ENCODE measurements at places on chromosomes 1 and 21.

- DNase-seq, result no peak
Observed at GRCh38 chr21:29991624-29992023, 51.8 kb upstream of the GRIK1 start.

- no peak for DNase-seq
Observed at GRCh38 chr1:59194621-59195020, 102.3 kb upstream of the FGGY start.

DNA sequence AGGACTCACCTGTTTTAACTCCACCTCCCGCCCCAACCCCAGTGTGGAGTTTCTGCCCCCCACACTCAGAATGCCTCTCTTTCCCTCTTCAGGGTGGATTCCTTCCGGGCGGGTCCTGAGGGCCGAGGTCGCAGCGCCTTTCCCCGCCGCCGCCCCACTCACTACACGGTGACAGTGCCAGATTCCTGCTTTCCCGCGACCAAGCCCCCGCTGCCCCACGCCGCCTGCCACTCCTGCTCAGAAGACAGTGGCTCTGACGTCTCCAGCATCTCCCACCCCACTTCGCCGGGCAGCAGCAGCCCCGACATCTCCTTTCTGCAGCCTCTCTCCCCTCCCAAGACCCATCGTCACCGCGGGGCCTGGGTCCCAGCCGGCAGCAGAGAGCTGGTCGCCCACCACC lies 16.7 kb downstream of the INAVA start:
- DNase-seq, result no peak

GRCh38 chr1:229273507-229274232 lies 2.8 kb downstream of the RAB4A start:
- DNase-seq, result no peak

DNA sequence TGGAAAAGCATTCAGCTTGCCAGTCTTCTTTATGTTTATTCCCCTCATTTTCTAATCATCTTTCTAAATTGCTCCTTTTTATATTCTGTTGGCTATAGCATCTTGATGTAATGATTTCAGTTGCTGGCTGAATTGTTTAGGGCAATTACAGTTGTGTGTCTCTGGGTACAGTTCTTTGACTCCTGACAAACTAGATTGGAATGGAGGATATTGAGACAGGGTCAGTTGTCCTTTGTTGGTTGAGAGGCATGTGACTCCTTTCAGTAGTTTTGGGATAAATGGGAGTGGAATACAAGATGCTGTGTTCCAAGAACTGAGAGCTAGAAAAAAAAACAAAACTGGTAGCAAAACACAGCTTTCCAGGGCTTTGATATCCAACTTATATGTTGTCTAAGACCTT lies 1.5 kb downstream of the CENPF start:
- DNase-seq, result peak; percentile 33

DNA sequence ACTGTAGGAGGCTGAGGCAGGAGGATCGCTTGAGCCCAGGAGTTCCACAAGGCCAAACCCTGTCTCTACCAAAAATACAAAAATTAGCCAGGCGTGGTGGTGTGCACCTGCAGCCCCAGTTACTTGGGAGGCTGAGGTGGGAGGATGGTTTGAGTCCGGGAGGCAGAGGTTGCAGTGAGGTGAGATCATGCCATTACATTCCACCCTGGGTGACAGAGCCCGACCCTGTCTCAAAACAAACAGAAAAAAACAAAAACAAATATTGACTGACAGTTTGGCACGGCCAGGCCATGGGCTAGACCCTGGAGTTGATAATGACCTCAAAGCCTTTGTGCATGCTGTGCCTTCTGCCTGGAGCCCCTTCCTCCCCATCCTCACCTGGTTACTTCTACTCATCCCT lies 19.2 kb upstream of the RSPO1 start:
- DNase-seq, result no peak

DNA sequence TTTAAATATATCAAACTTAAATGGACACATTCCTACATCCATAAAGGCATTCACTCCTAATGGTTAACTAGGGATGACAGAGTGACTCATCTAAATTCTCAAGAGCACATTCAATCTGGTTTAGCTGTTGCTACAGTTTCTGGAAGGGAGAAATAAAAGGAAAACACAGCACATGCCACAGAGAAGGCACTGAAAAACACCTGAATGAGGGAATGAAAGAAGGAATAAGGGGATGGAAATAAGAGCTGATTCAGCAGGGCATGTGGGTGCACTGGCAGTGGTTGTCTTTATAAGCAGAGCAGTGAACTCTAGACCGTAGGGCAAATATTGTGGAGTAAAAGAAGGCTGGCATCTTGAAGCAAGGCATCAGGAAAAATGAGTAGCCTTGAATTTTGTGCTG lies 79.3 kb downstream of the LHX4 start:
- peak; percentile 74 for DNase-seq

GRCh38 chr1:55786396-55786795 lies 571.2 kb upstream of the USP24 start:
- DNase-seq, result no peak

GRCh38 chr1:32334274-32334861 lies 1.7 kb downstream of the MARCKSL1 start:
- no peak for DNase-seq

DNA sequence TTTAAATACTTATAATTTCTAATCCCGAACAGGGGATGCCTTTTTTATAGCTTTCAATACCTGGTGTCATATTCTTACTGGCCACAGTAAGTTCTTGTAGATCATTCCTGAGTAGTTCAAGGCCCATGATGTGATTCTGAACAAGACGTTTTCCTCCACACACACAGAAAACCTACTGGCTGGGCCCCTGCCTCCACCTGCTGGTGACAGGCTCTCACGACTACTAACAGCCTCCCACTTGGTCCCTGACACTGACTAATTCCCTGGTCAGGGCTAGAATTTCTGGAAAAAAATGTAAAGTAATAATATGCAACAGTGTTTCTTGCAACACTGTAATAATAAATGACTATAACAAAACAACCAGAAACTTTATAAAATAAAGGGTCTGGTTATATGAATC lies 50.4 kb upstream of the RIPK4 start:
- peak; percentile 83 for DNase-seq

GRCh38 chr1:232650418-232650817 lies 20.5 kb upstream of the SIPA1L2 start:
- DNase-seq, result no peak

GRCh38 chr21:42003051-42003461 lies 7.1 kb downstream of the ZBTB21 start:
- peak; percentile 76 for DNase-seq

DNA sequence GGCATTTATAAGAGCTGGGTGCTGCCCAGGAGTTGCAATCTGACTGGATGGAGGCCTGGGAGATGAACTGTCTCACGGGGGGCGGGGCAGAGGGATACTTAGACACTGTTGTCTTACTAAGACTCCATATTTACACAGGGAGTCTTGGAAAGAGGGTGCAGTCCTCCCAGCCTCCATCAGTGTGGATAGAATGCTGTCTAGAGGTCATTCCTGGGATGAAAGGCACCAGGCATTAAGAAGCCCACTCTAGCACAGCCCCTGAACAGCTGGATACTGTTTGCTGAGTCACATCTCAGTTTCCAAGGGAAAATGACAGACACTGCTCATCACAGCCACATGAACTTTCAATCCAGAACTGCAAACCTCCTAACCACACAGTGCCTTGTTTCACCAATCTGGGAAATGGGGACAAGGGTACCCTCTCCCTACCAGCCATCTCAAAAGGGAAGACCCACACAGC lies 43.3 kb downstream of the SSBP3 start:
- peak; percentile 33 for DNase-seq

DNA sequence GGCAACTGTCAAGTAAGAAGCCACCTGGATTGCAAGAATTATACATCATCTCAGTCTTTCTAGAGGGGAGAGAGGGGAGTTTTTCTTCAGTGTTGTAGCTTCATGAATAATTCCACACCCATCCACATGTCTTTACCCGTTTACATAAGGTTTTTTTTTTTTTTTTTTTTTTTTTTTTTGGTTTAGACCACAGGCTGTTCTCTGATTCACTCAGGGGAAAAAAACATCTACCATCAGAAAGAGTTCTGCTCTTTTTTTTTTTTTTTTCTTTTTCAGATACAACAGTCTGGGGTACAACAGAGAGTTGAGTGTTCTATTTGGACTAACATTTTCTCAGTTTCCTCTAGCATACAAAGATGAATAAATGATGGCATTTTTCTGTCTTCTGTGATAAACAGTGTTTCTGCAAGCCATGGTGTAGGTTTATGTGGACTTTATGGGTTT lies 4.9 kb upstream of the KIF14 start:
- peak; percentile 56 for DNase-seq

GRCh38 chr1:165828669-165829329 lies 1.4 kb downstream of the UCK2 start:
- DNase-seq, result peak; percentile 90

DNA sequence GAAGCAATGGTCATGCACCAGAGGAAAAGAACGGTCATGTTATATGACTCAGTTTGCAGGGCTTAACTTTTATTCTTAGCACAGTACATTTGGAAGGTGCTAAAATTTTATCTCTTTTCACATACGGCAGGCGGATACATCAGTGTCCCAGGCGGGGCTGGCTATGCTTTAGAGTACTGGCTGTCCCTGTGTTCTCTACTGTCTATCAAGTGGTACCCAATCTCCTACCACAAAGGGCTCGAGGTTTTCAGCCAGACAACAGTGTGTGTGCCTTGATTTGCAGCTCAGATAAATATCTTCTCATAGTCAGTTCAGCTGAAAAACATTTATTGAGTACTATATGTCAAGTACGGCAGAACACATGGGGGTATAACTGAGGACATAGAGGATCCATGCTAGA lies 65.3 kb downstream of the URB2 start:
- DNase-seq, result no peak

GRCh38 chr1:223815020-223815853 lies 30.5 kb downstream of the TP53BP2 start:
- DNase-seq, result no peak

DNA sequence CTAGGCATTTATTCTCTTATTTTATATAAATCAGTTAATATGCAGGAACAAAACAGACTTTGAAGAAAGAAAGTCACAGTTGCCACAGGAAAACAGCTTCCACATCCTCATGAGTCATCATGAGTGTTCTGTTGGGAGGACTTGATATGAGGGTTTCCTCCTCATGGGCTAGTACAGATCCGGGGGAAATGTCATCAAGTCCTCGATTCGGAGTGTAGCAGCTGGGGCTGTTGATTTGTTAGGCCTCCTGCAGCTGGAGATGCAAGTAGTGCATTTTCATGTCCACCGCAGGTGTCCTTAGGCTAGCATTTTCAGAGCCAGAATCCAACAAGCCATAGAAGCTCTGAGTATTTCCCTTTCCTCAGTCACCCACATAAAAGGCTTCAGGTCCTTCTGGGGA lies 36.7 kb downstream of the ADAM30 start:
- peak; percentile 89 for DNase-seq

- DNase-seq, result no peak
Observed at GRCh38 chr21:34020005-34020847, 53.2 kb upstream of the MRPS6 start.

- no peak for DNase-seq
Observed at GRCh38 chr1:248800459-248800858, 25.3 kb downstream of the SH3BP5L start.

- no peak for DNase-seq
Observed at GRCh38 chr1:39645411-39646043, 6.1 kb upstream of the HEYL start.

- DNase-seq, result peak; percentile 36
Observed at GRCh38 chr1:59013276-59013927, 229.6 kb upstream of the JUN start.

DNA sequence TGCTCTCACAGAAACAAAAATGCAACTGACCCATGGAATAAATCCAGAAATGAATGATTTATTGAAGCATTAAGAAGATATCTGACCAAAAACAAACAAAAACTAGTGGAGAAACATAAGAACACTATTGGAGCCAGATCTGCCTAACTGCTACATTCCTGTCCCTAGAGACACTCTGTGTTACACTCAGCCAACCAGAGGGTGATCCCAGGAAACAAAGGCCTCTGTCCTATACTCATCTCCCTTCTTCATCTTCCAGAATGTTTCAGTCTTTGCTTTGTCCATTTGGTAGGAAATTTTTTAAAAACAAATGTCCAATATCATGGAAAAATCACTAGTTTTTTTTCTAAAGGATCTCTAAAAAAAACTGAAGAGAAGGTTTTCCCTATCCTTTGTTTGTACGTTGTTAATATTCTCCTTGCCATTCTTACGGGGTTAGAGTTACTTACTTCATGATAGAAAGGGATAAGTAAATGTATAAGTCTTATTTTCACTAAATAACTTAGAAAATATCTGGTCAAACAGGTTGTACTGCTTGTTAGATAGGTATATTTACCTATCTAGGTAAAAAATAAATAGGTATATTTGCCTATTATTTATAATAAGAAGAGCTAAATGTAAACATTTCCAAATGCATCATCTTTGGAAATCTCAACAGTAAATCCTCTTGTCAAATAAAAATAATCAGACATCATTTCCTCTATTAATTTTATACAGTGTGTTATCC lies 59.1 kb downstream of the NME7 start:
- no peak for DNase-seq

GRCh38 chr1:58611861-58612385 lies 34.9 kb upstream of the TACSTD2 start:
- peak; percentile 54 for DNase-seq

DNA sequence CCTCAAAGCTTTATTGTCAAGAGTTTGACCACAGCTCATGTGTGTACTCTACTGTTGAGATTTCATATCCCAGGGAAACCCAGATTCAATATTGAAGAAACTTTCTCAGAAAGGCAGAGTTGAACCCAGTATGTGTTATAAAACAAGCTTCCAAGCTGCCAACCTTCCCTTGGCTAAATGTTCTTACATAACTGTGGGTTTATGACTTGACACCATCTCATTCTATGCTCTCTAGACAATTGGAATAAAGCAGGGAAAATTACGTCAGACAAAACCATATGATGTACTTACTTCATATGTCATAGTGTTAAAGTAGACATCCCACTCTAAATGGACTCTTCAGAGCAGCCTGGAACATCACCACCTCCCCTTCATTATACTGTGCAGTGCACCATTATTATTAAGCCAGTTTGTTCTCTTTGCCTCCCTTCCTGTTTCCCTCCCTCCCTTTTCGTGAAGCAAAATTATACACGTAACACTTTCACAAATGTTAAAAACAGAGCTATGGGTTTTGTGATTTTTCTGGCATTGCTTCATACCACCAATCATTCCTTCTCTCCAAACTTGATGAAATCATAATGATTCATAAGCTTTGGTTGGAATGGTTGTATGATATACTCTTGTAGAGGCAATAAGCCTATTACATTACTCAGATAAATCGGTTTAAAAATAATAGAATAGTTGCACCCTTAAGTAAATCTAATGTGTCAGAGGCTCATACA lies 507.2 kb downstream of the LTN1 start:
- DNase-seq, result peak; percentile 80
